ENCODE measurements at places on chromosomes 6 and 20. TPM values are rescaled to one million over a fixed set of nuclear protein-coding genes. Genes with fewer than 3 reads are reported as not detected.

The KAT14 gene
- total RNA-seq = 23.4 TPM

The FYN gene
- total RNA-seq = 63.0 TPM

The TMEM244 gene
- not detected for total RNA-seq

The GTPBP2 gene
- 82.1 TPM for total RNA-seq

The ENPP5 gene
- 4.0 TPM for total RNA-seq

The RNF217 gene
- 47.3 TPM for total RNA-seq

The CEP250 gene
- 27.3 TPM for total RNA-seq

The SLPI gene
- 43.3 TPM for total RNA-seq

The PCSK2 gene
- 0.48 TPM for total RNA-seq

The MCM3 gene
- total RNA-seq = 32.1 TPM

The TPBG gene
- total RNA-seq = 10.4 TPM

The BMP2 gene
- 64.5 TPM for total RNA-seq

The BTN1A1 gene
- total RNA-seq = not detected

The PNPLA1 gene
- total RNA-seq = 0.27 TPM

DNA sequence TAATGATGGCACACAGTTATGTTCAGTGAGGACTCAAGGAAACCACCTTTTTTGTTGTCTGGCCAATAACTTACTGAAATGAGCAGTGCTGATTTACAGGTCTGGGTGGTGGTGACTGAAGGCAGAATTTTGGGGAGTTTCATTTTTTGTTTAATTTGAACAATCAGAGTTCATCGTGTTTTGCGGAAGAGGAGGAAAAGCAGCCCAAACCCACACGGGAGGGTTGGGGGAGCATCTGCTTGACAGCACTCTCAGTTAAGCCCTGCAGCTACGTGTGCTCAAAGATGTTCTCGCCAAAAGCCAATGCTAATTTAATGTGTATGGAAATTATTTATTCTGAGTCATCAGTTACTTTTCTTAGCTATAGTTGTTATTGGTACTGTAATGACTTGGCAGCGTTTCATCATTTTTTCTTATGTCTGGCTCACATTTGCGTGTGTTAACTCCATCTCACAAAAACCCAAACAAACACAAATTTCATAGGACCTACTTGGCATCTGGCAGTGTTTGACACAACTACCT lies 89.2 kb downstream of the UST start:
- DNase-seq = no peak

DNA sequence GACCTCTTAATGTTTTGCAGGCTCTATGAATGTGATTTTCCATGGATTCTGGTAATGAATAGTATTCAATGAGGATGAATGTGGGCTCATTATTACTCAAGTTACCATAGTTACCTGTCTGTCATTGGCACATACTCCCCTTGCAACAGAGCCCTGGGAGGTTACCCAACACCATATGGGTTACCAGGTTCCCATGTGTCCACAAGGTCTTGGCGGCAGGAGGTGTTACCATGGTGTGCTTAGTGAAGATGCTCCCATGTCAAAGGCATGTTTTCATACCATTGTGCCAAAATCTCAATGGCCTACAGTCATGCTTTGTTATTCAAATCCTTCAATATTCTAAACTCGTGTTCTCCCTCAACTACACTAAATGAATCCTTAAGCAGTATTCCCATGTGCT lies 232.5 kb downstream of the HDGFL1 start:
- no peak for DNase-seq

GRCh38 chr6:5213836-5214235 lies 46.9 kb downstream of the LYRM4 start:
- DNase-seq = no peak

DNA sequence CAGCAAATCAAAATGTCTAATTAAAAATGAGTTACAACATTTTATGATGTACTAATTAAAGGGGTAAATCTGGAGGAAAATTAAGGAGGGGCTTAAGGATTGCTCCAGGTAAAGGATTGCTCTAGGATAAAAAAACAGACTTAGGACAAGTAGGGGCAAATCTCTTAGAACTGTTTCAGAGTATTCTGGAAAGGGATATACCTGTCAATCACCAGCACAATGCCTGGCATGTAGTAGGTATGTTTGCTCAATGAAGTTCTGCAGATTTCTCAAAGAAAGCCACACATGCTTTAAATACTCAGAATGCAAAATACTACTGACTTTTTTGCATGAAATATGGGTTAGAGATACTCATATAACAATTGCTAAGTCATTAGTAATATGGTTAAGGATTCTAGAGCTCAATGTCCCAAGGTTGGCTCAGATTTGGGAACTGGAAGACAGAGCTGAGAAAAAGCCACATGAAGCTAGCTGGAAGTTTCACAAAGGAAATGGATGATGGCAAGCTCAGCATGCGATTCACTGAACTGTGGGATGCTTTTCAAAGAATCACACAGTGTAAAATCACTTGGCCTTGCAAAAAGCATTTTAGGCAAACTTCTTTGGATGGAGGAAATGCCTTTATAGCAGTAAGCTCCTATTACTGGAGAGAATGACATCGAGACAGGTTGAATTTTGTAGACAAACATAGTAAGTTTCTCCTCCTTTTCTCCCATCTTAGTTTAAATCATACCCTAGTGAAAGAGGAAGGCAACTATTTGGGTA lies 72.8 kb downstream of the MAP3K5 start:
- DNase-seq = no peak

GRCh38 chr6:137213813-137214212 lies 5.4 kb downstream of the IFNGR1 start:
- DNase-seq = no peak

- DNase-seq = no peak
Observed at GRCh38 chr6:33289784-33290315, 449 bp downstream of the PFDN6 start.

DNA sequence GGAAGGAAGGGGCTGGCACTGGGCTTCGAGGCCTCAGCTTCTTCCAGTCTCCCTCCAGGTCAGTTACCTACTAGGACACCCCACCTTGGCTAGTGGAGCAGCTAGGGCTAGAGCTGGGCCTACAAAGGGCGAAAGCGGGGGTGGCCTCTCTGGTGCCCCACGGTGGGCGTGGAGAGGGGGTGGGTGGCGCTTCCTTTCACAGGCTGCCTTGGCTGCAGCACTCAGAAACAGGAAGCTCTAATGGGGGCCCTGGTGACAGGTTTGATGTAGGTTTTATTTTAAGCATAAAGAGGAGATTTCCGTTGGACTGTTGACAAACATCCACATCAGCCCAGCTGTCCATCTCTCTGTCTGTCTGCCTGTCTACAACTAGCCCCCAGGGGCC lies 13.4 kb downstream of the FAM110A start:
- peak; percentile 71 for DNase-seq

- no peak for DNase-seq
Observed at GRCh38 chr20:48409055-48409615, 418.7 kb downstream of the PREX1 start.

GRCh38 chr6:141415896-141416295 lies 716.8 kb upstream of the GJE1 start:
- DNase-seq = no peak

DNA sequence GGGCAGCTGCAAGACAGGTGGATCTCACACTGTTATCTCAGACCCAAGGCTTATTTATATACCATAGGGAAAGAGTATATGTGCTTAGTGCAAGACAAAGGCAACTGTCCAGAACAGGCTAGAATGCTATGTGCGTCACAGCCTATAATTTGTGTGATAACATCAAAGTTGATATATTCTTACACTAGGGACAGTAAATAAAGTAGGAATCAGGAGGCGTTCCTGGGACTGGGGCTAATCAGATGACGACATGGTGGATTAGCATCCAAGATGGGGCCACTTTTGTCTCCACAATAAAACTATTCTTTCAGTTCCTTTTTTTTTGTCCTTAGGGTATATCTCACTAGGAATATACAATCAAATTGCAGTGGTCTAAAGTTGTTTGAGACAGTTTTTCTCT lies 54.9 kb upstream of the IER3 start:
- DNase-seq = no peak

GRCh38 chr6:27279513-27280063 lies 32.1 kb downstream of the PRSS16 start:
- no peak for DNase-seq

- DNase-seq = no peak
Observed at GRCh38 chr6:113304116-113304515, 553.0 kb upstream of the MARCKS start.

DNA sequence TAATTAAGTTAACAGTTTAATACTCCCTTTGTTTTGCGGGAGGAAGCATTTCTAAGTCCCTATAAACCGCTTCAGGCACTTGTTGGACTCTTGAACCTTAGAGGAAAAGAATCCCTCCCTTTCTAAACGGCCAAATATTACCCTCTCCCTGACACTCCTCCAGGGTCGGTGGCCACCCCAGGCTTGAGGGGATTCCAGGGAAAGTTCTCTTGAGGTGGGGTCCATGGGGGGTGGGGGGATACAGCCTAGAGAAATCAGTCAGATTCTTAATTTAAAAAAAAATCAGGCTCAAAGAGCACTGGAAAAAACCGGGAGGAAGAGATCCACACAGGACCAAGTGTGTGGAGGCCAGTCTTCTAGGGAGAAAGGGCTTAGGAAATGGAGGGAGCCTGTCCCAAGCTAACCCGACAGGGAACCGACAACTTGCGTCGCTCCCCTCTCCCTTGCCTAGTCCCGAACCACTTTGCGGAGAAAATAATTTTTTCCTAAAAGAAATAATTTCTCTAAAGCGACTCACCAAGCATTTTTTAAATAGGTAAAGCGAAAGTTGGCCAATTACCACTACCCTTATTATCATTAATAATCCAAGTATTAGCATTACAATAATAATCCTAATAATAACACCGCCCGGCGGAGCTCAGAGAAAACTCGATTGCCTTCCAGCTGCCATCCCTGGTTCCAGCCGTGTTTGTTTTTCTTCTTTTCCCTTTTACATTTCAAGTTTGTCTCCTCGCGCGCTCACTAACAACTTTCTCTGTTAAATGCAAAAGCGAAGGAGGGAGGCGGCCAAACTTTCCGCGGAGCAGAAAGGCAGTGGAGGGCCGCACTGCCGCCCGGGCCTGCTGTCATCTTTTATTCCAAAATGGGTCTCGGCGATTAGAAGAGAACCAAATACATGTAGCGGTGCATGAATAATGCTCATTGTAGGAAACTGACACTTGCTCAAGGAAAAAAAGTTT lies 4.8 kb downstream of the NR2E1 start:
- DNase-seq = no peak

- no peak for DNase-seq
Observed at GRCh38 chr20:20411836-20412235, 43.9 kb downstream of the INSM1 start.

GRCh38 chr20:54168961-54169862 lies 4.6 kb downstream of the CYP24A1 start:
- no peak for DNase-seq

DNA sequence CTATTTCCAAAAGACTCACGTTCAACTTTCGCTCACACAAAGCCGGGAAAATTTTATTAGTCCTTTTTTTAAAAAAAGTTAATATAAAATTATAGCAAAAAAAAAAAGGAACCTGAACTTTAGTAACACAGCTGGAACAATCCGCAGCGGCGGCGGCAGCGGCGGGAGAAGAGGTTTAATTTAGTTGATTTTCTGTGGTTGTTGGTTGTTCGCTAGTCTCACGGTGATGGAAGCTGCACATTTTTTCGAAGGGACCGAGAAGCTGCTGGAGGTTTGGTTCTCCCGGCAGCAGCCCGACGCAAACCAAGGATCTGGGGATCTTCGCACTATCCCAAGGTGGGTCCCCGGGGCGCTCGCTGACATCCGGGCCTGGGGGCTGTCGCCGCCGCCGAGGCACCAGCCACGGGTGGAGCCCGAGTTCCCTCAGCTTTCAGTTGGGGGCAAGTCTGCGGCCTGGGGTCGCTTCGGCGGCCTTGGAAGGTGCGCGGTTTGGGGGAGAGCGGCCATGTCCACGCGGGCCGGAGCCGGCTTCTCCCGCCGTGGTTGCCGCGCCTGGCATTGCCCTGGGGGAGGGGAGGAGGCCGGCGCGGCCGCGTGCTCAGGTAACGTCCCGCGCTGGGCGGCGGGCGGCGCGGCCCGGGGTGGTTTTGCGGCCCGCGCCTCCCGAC lies 429 bp downstream of the AMD1 start:
- DNase-seq = peak; percentile 75

DNA sequence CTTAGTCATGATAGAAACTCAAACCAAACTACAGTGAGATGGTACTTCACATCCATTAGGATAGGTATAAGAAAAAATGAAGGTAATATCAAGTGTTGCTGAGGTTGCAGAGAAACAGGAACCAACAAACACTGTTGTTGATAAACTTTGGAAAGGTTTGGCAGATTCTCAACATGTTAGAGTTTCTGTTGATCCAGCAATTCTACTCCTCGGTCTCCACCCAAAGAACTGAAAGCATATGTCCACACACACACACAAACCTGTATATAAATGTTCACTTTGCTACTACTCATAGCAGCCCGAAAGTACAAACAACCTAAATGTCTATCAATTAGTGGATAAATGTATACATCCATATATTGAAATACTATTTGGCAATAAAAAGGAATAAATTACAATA lies 128.3 kb upstream of the CARMIL1 start:
- no peak for DNase-seq

DNA sequence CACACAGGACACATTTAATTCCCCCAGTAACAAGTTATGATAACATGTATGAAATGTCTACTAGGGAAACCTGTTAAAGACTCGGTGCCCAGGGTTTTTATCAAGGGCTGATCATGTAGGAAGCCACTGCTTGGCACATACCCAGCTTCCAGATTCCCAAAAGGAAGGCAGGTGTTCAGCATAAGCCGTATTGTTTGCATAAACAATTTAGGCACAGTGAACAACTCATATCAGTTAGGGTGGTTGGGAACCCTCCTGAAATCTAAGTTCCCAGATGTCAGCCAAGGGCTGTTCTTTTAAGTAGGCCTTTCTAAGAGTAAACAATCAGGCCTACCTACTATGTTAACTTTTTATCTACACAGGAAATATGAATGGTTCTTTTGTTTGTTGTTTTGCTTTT lies 74.1 kb downstream of the ASXL1 start:
- no peak for DNase-seq

- DNase-seq = no peak
Observed at GRCh38 chr6:133017581-133017980, 203.2 kb downstream of the RPS12 start.

All from mucosa of descending colon (tissue), 3 donors.